ENCODE measurements at places on chromosomes 1 and 21.

- DNase-seq: no peak
Measured at GRCh38 chr21:15986277-15986676, 256.5 kb downstream of the USP25 start.

- DNase-seq: no peak
Measured at GRCh38 chr1:14713077-14713476, 114.6 kb downstream of the KAZN start.

GRCh38 chr1:104028416-104029035 is 278.8 kb downstream of the AMY1C start:
- DNase-seq: no peak

GRCh38 chr1:33359931-33360330 is 39.0 kb upstream of the A3GALT2 start:
- DNase-seq: no peak
